ENCODE measurements at places on chromosomes 6 and 20. TPM values are rescaled to one million over a fixed set of nuclear protein-coding genes. Genes with fewer than 3 reads are reported as not detected.

The C2 gene
- total RNA-seq, result 62.5 TPM

DNA sequence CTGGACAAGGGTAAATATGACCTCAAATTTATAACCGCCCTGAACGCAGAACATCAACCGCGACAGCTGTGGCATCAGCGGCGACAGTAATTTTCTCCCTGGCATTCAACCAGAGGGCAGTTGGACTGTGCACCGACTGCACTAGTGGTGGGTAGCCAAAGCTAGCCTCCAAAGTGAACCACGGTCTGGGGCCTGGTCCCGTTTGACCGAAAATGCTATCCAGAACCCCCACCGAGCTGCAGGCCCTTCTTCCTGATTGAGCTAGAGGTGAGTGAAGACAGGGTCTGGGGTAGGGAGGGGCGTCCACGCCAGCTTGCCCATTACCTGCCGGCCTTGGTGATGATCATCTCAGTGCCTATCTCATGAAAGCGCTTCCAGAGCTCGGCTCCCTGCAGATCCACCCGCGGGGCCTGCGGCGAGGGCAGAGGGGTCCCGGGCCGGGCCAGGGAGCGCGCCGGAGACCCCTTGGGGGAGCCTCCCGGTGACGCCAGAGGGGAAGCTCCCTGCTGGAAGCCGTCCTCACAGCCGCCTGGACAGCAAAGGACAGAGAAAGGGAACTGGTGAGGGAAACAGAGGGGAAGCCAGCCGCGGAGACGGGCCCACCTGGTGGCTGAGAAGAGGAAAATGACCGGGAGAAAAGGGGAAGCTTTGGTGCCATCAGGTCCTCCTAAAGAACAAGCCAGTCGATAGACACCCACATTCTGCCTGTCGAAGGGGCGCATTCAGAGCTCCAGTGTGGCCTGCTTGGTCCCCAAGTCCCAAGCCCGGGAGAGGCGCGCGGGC is 2.0 kb downstream of the TBX18 start:
- H3K36me3 ChIP-seq, result no peaks in the 10 kb centered on the region
- peaks cover 28% of the 10 kb centered on the region for H3K4me1 ChIP-seq
- no peak overlapping the region for H3K27ac ChIP-seq
- H3K27me3 ChIP-seq, result peaks cover 54% of the 10 kb centered on the region
- no peak overlapping the region for H3K4me3 ChIP-seq
- DNase-seq, result no peak

The TPX2 gene
- total RNA-seq, result 2.6 TPM

- peak overlapping the region; percentile 91 for H3K4me3 ChIP-seq
- H3K27me3 ChIP-seq, result no peaks in the 10 kb centered on the region
- no peak for DNase-seq
- H3K36me3 ChIP-seq, result no peaks in the 10 kb centered on the region
These were observed 881 bp upstream of the MAP7 start for GRCh38 chr6:136551103-136551502.

GRCh38 chr20:62704341-62704948 is 4.2 kb upstream of the NTSR1 start:
- no peak overlapping the region for H3K27ac ChIP-seq
- no peaks in the 10 kb centered on the region for H3K36me3 ChIP-seq
- peak; percentile 83 for DNase-seq
- no peak overlapping the region for H3K4me3 ChIP-seq

DNA sequence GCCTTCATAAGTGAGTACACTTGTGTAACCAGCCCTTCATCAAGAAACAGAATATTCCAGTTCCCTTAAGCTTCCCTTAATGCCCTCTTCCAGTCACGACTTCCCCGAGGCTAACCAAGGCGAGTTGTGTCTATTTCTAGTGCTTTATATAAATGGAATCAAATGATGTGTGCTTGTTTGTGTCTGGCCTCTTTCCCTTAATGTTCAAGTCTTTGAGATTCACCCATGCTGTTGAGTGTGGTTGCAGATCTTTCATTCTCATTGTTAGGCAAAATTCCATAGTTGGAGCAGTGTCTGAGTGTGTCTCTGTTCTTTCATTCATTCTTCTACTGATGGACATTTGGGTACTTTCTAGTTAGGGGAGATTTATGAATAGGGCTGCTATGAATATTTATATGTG is 135.0 kb downstream of the CEBPB start:
- H3K4me3 ChIP-seq, result no peak overlapping the region
- no peaks in the 10 kb centered on the region for H3K36me3 ChIP-seq
- no peaks in the 10 kb centered on the region for H3K4me1 ChIP-seq
- H3K27ac ChIP-seq, result no peak overlapping the region
- no peaks in the 10 kb centered on the region for H3K27me3 ChIP-seq
- DNase-seq, result peak; percentile 1

- no peak overlapping the region for H3K27ac ChIP-seq
- H3K36me3 ChIP-seq, result no peaks in the 10 kb centered on the region
- H3K4me3 ChIP-seq, result no peak overlapping the region
- no peaks in the 10 kb centered on the region for H3K27me3 ChIP-seq
- DNase-seq, result no peak
These were observed 66.5 kb downstream of the COL9A1 start for GRCh38 chr6:70236343-70236742.

The PBOV1 gene
- not detected for total RNA-seq

The IMPG1 gene
- not detected for total RNA-seq

The DACT2 gene
- not detected for total RNA-seq

- H3K27me3 ChIP-seq, result no peaks in the 10 kb centered on the region
- no peak overlapping the region for H3K4me3 ChIP-seq
- H3K4me1 ChIP-seq, result no peaks in the 10 kb centered on the region
- H3K27ac ChIP-seq, result no peak overlapping the region
- no peak for DNase-seq
These were observed 249.7 kb upstream of the AFDN start for GRCh38 chr6:167576828-167577503.

The SLC22A16 gene
- total RNA-seq, result not detected

DNA sequence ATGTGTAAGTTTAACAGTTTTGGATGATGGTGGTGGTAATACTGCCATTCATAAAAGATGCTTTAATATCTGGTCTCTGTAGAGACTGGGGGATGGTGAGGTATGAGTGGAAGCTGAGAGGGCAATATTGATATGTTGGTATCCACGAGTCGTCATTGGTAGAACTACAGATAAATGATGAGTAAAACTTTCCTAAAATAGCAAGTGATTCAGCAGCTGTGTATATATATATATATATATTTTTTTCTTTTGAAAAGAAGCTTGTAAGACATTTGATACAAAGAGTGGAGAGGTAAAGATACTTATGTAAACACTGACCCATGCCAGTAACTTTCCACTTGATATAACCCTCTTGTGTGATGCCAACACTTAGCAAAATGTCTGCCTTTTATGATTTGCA is 41.7 kb upstream of the CITED2 start:
- no peaks in the 10 kb centered on the region for H3K27me3 ChIP-seq
- H3K36me3 ChIP-seq, result no peaks in the 10 kb centered on the region
- no peak overlapping the region for H3K27ac ChIP-seq
- no peaks in the 10 kb centered on the region for H3K4me1 ChIP-seq
- no peak for DNase-seq
- no peak overlapping the region for H3K4me3 ChIP-seq

DNA sequence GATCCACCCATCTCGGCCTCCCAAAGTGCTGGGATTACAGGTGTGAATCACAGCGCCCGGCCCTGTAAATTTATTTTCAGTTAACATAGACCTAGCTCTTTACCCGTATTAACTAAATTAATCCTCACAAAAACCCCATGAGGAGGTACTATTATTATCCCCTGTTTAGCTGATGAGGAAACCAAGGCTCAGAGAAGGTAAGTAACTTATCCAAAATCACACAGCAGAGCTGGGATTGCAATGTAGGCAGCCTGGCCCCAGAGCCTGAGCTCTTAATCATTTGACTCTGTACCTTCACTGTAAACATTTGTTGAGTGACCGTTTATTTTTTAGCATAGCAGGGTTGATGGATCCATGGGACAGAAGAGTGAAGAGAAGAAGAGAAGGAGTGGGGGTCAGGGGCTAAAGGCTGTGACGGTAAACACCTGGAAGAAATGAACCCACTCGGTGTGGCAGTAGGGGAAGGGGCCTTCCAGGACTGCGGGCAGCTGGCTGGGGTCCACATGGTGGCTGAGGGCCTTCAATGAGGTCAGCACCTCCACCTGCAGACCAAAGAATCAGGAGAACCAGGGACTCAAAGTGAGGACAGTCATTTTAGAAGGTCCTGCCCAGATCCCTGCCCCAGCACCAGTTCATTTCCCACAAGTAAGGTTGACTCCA is 35.2 kb downstream of the KIAA1755 start:
- peak; percentile 36 for DNase-seq
- H3K36me3 ChIP-seq, result no peaks in the 10 kb centered on the region
- H3K4me3 ChIP-seq, result no peak overlapping the region
- peaks cover 7% of the 10 kb centered on the region for H3K27me3 ChIP-seq

The SMLR1 gene
- total RNA-seq, result not detected

Measured in spleen (tissue), 13 donors.